ENCODE measurements at places on chromosomes 4 and X.
A peak's percentile ranks its signal among the peaks of the same experiment; 100 is the strongest.

- DNase-seq, result no peak
Measured at GRCh38 chr4:839675-840443, 13.9 kb upstream of the CPLX1 start.

DNA sequence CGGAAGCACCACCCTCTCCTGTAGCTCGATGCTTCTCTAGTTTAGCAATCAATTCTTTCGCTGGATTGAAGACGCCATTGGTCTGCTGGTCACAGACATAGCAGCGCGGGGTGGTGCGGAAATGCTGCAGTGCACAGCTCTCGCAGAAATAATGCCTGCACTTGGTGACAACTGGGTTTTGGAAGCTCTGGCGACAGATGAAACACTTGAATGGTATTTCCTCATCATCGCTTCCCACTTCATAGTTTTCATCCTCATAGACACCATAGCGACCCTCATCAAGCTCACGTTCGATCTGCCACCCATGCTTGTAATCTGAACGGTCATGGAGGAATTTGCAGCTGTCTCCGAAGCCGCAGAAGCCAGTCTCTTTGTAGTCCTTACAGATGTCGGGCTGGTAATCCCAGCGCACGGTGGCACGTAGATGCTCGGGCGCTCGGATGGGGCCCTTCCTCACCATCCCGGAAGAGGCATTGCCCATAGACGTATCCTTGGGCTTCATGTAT is 854 bp downstream of the RNF113A start:
- no peak for DNase-seq

DNA sequence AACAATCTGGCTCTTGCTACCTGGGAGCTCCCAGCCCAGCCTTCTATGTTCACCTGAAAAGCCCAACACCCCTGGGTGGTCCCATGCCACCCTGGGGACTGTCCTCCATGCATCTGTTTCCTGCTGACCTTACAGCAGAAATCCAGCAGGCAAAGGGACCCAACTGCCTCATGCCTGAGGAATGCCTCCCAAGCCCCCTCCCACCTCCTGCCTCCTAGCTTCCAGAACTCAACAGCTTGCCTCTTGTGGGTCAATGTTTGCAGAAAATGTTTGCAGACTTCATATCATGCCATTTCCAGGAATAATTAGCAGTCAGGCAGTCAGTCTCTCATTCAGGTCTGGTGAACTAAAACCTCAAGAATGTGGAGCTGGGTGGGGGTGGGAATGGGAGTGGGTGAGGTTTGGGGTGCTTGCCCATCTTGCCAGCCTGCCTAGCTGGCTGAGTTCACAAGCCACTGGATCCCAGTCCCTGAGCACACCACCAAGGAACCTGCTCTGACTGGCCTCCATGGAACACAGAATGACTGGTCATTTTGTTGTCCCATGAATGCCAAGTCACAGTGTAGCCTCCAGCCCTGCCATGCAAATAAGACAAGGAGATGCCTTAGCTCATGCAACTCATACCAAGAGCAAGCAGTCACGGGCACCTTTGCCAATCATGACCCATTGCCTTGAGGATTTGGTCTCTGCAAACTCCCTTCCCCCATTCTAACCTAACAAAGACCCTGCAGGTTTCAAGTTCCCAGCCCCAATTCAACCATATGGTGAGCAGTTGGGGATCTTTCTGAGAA is 12.1 kb upstream of the PLAC1 start:
- no peak for DNase-seq

DNA sequence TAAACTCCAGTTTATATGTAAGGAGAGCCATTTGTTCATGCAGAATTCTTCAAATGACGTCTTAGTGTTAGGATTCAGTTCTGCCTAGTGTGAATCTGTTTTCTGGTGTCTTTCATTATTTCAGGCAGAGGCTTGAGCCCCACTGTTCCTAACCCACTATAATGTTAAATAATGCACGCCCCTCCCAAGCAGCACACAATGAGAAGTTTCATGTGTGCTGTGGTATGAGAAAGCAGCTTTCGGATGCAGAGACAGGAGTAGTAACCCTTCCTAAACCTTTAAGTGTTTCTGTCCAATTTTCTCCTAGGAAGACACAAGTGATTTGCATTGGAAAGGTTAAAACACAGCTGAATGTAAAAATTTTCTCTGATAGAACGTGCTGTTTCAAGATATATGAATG is 54.5 kb downstream of the TRIM2 start:
- no peak for DNase-seq

GRCh38 chr4:172776203-172776861 is 392.3 kb upstream of the GALNT7 start:
- DNase-seq, result no peak

DNA sequence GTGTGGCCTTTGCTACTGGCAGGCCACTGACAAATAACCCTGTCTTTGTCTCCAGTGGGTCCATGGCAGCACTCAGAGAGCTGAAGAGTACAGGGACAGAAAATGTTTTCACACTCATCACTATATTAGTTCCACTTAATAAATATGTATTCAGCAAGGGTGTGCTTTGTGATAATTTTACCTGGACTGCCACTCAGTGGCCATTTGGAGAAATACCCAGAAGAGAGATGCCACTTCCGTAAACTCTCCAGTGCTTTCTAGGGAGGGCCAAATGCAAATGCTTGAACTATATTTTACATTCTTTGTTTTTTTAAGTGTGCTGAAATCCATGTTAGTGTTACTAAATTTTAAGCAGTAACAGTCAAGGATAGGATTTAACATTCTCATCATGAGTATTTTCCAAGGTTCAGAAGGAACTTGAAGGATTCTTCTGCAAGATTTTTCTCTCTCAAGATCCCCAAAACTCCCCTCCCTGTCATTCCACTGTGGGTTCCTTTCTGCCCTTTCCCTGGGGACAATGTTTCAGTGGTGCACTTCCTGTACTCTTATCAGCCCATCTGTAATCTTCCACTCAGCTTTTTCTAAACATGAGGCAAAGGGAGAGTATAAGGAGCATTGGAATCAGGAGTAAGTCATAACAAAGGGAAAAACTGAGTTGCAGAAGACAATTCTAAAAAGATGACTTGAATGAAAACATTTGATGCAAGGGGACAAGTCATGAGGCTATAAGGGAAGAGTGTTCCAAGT is 46.0 kb downstream of the TFDP3 start:
- DNase-seq, result no peak

DNA sequence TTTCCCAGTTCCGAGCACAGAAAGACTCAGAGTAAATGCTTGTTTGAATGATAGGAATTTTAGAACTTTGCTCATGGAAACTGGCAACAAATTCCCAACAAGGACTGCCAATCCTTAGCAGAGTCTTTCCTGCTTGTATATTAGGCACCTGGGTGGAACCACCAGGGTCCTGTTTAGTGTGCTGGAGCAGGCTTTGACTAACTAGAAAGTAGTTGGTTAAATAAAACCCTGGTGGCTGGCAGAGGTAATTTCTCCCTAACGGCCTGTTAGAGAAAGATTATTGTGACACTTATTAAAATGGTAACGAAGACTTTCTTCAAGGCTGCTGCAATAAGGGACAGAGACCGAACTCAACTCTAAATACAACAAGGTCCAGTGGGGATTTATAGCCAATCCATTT is 103.6 kb upstream of the TEX13D start:
- no peak for DNase-seq

DNA sequence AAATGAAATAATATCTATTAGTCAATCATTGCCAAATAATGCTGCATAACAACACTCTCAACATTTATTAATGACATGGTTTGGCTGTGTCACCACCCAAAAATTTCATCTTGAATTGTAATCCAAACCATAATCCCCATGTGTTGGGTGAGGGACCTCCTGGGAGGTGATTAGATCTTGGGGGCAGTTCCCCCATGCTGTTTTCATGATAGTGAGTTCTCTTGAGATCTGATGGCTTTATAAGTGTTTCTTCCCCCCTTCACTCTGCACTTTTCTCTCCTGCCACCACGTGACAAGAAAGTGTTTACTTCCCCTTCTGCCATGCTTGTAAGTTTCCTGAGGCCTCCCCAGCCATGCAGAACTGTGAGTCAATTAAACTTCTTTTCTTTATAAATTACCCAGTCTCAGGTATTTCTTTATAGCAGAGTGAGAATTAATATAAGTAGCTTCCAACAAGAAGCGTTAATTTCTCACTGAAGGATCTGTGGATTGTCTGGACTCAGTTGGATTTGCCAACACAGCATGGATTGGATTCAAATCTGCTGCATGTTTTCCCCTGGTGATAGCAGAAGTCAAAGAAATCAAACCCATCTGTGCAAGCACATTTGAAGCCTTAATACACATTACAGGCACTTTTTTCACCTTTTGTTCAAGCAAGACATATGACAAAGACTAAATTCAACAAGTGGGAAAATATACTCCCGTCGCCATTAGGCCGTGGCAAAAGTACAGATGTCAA is 216.6 kb downstream of the PDGFC start:
- DNase-seq, result no peak

- peak; percentile 53 for DNase-seq
Measured at GRCh38 chr4:75939890-75940691, 722 bp downstream of the NAAA start.

DNA sequence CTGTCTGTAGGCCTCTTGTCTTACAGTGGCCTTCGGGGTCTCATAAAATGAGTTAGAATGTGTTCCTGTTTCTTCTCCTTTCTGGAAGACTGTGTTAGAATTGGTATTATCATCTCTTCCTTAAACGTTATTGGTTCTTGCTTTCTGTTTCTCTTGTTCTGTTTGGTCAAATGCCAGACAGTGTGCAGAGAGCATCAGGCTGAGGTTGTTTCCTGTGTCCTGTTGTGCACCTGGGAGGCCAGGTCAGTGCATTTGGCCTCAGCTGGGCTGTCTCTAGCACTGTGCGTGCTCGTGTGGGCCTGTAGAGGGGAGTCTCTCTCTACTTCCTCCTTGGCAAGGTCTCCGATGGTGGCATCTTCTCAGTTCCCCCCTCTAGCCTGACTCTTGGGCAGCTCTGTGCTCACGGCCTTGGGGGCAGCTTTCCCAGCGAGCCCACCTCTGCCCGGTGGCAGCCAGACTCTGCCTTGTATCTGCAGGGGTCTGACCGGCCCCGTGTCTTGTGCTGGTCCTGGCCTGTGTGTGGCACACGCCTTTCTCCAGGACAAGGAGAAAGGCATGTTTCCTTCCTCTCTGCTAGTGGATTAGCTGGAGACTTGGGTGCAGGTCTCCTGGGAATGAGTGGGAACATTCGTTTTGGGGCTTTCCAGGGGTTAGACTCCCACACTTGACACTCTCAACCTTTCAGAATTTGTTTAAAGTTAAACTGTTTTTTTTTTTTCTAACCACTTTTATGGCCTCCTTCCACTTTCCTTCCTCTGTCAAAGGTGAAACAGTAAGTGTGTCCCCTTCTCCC is 62.3 kb downstream of the FAM193A start:
- DNase-seq, result no peak

GRCh38 chr4:55116450-55116849 is 8.9 kb downstream of the KDR start:
- DNase-seq, result no peak

DNA sequence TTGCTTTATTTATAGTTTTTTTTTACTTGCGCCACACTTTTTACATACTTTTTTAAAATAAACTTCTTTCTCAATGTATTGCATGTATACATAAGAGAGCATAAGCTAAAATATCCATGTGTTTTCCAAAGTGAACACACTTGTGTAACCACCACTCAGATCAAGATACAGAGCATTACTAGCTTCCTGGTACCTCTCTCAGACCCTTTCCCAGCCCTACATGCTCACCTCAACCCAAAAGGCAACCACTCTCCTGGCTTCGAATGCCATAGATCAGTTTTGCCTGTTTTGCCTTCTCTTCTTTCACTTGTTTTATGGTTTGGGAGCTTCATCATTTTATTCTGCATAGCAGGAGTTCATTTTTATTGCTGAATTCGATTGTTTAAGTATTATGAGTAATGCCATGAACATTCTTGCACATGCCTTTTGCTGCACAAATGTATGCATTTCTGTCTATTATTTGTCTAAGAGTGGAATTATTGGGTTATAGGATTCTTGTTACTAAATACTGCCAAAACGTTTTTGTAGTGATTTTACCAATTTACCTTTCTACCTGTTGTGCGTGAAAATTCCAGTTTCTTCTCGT is 45.9 kb upstream of the NUDT6 start:
- no peak for DNase-seq

DNA sequence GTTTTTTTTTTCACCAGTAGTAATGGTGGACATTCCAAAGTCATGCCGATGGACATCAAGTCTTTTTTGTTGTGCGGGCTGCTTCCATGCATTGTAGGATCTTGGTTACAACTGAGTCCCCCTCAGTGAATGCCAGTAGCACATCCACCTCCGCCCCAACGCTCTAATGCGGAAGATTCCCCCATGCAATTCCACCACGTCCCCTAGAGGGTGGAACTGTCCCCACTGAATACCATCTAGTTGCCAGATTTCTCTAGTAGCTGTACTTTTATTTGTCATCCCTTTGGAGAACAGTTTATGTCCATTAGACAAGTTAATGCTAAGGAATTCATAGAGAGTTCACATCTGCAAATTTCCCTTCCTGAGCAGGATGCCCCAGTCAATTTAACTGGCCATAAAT is 6.7 kb downstream of the SHISA3 start:
- no peak for DNase-seq

- no peak for DNase-seq
Measured at GRCh38 chrX:19604375-19604774, 89.1 kb upstream of the MAP3K15 start.

DNA sequence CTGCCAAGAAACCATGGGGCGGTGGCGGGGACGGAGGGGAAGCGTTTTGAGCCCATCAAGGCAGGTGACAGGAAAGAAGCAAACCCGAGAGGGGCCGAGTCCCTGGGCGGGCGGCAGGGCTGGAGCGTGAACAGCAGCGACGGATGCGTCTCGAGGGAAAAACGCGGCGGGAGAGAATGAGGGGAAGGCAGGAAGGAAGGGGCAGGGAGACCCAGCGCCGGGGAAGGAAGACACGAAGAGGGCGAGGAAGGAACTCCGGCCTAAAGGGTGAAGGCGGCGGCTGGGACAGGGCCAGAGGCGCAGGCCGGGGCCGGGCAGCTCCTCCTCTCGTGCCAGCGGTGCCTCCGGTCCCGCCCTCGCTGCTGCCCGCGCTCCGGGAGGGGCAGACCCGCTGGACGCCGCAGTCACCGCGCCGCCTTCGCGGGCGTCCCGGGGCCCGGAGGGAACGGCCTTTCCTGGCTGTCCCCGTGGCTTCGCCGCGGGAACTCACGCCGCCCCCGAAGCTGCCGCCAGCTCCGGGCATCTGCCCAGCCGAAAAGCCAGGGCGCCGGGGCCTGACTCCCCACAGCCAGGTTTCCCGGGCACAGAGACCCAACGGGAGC is 751 bp upstream of the RGS12 start:
- no peak for DNase-seq

GRCh38 chr4:145679520-145679919 is 426 bp upstream of the C4orf51 start:
- DNase-seq, result no peak

DNA sequence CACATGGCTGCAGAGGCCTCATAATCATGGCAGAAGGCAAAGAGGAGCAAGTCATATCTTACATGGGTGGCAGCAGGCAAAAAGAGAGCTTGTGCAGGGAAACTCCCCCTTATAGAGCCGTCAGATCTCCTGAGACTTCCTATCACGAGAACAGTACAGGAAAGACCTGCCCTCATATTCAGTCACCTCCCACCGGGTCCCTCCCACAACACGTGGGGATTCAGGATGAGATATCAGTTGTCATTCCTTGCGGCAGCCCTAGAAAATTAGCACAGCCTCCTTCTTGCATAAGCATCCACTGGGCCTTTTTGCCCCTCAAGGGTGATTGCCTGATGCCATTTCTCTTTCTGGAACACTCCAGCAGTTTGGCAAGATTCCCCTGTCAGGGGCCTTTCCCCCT is 61.7 kb upstream of the STX18 start:
- no peak for DNase-seq
